NCI-H1436 treated with DMSO at 0.1 percent for 48 hours (cell line): ENCODE measurements at places on chromosomes 16 and 17.

- no peak for DNase-seq
These were observed 678 bp downstream of the SRP68 start for GRCh38 chr17:76071531-76072147.

GRCh38 chr17:63845509-63845908, 3.0 kb upstream of the SMARCD2 start:
- DNase-seq = no peak

- DNase-seq = no peak
These were observed 12.4 kb upstream of the SLC25A19 start for GRCh38 chr17:75301502-75302206.

DNA sequence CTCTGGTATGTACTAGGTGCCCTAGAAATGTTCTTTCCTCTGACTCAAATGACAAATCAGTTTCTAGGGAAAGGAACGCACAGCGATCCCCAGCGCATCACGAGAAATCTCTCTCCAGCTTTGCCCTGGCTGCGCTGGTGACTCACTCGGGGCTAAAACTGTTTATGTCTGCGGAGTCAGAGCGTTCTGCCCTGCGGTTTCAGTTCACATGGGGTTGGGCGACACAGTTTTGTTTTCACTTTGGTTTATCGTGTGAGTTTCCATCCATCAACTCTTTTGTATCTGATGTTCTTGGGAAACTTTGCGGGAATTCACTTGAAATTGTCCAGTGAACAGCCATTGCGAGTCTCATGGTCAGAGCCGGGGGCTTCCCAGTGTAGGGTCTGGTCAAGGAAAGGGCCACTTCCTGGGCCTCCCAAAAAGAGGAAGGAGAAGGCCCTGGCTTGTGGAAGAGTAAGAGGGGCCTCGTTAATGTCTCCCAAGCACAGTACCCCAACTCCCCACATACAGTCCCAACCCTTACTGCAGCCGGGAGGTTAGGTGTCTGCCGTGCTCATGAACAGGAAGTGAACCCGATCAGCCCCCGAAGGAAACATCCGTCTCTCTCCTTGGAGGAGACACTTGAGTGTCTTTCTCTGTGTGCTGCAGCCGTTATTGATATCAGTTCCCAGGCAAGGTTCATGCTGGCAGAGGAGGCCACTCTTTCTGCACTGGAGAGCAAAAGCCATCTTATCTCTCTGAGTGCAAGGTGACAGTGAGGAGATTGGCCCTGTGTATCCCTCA, 643.2 kb downstream of the WWOX start:
- DNase-seq = no peak

GRCh38 chr17:81840826-81841778, 6.3 kb upstream of the PPP1R27 start:
- no peak for DNase-seq

DNA sequence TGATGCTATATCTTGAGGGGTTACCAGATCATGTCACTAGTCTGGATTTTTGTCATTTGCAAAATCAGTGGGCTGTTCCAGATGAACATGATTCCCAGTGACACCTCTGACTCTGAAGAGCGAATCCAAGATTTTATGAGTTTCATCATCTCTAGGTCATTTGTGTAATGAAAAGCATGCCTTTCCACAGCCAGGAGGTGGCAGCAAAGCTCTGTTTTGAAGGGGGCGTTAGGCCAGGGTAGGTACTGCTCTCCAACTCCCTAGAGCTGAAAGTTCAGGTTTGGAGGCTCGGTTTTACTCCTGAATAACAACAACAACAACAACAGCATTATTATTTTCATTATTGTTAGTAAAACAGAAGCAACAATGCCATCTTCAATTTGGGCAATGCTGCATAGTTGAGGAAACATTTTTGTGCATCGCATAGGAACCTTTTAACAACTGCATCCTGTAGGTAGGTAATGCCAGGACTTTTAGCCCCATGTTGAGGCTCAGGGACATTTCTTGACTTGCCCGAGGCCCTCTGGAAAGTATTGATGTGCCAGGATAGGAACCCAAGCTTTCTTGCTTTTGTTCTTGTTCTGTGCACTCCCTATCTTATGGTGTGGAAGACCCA, 77.0 kb downstream of the MYH13 start:
- no peak for DNase-seq

GRCh38 chr16:908526-909155, 62.1 kb downstream of the LMF1 start:
- no peak for DNase-seq

GRCh38 chr17:26782153-26782552, 511.8 kb upstream of the WSB1 start:
- DNase-seq = no peak

DNA sequence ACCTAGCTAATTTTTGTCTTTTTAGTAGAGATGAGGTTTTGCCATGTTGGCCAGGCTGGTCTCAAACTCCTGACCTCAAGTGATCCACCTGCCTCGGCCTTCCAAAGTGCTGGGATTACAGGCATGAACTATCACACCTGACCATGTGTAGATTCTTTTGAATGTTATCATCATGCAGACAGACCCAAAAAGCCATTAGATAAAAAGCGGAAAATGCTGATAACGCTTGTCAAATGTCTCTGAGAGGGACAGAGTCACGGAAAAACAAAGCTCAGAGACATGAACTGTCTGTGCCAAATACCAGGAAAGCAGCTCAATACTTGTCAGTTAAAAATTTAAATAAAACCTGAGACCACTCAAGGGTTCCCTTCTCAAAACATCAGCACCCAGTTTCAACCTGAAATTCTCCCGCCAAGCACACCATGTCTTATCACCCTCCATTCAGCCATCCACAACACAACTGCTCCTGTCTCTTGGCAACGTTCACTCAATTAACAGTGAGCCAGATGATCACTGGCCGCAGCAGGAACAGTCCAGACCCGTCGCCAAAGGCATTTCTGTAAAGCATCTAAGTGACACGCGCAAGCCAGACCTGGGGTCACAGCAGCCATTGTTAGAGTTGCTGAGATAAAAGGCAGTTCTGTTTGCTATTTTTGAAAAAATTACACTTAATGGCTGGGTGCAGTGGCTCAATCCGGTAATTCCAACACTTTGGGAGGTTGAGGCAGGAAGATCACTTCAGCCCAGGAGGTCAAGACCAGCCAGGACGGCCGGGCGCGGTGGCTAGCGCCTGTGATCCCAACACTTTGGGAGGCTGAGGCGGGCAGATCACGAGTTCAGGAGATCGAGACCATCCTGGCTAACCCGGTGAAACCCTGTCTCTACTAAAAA, 29.7 kb downstream of the FANCA start:
- no peak for DNase-seq

GRCh38 chr16:82509691-82510430, 116.9 kb upstream of the CDH13 start:
- DNase-seq = no peak

DNA sequence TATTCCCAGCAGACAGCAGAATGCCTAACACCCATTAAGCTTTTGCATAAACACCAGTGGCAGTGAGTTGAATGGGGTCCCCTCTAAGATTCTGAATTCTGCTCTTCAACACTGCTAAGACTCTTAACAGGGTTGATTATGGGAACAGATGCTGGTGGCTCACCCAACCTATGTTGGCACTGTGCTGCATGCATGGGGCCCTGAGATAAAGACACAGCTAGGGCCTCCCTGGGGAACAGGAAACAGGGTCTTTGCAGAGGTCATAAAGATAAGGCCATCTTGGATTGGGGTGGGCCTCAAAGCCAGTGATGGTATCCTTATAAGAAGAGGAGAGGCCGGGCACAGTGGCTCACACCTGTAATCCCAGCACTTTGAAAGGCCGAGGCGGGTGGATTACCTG, 190.8 kb downstream of the SLC39A11 start:
- DNase-seq = no peak

DNA sequence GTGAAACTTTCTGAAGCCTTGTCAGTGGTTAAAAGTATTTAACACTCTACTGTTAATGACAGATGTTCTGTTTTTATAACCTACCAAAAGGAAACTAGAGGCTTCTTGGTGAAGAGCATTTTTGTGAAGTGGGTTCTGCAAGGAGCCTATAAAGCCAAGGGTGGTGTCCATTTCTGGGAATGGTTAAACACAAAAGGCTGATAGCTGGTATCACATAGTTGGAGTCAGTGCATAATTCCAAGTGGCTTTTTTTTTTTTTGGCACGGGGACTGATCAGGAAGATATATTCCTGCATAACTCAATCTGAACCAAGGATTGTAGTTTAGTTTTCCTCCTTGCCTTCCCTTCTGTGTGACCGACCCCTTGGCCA, 27.6 kb upstream of the KPNB1 start:
- DNase-seq = no peak

GRCh38 chr17:56502120-56502654, 91.3 kb upstream of the NOG start:
- DNase-seq = no peak

DNA sequence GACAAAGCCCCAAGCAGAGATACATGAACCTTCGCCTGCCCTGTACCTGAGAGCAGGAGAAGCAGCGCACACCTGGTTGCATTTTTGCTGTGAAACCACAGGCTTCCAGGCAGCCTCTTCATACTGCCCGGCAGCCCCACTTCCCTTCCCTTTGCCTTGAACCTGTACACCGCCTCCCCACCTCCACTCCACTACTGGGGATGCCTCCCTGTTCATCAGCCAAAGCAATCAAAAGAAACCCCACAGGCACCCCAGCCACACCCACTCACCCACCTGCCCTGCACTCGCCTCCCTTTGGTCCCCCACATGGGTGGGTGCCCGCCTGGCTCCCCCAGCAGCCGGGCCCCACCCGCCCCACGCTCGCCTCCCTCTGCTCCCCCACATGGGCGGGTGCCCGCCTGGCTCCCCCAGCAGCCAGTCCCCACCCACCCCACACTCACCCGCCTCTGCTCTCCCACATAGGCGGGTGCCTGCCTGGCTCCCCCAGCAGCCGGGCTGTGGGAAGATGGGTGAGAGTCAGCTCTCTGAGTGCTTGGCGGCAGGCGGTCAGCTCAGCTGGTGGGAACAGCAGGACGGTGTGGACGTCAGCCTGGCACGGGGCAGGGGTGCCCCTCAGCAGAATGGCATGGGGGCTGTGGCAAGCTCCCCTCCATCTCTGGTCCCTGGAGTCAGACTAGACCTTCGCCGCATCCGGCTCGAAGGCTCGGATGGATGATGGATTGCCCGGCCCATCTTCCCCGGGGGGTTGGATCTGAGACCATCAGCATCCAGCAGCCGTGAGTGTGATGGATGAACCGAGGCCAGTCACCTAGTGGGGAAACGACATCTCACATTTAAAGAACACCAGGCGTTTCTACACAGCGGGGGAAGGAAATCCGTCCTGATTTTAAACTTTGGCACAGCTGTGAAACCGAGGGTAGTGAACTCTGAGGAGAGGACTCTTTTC, 135.6 kb downstream of the BANP start:
- no peak for DNase-seq

GRCh38 chr17:29593591-29594518, 923 bp downstream of the ANKRD13B start:
- no peak for DNase-seq

- DNase-seq = no peak
These were observed 433.4 kb upstream of the MAF start for GRCh38 chr16:80033783-80034468.
